GM23248 (cell line): ENCODE measurements at places on chromosomes 1 and 21. TPM values are rescaled to one million over a fixed set of nuclear protein-coding genes. Genes with fewer than 3 reads are reported as not detected.

DNA sequence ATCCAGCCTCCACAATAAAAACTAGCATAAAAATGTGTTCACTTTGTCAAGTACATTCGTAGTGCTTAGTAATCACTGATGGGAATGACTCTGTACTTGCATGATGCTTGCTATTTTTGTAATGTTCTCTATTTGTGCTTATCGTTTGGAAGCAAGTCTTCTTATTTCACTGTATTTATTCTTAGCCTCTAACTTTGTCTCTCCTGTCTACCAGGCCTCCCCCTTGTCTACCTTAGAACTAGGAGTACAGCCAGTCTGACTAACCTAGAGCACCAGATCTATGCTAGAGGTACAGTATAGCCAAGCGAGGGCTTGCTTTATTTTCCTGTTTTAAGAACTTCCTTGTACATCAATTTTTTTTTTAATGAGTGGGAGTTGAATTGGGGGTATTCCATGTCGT is 108.2 kb downstream of the VPS13D start:
- no peak for DNase-seq
- no peak overlapping the region for H3K4me3 ChIP-seq
- H3K36me3 ChIP-seq, result peaks cover 23% of the 10 kb centered on the region; the same call in 1 of the 2 replicates
- no peak overlapping the region for H3K27ac ChIP-seq
- H3K4me1 ChIP-seq, result no peaks in the 10 kb centered on the region

NEK2 gene
- polyA plus RNA-seq, result 10.6 TPM in 2 replicates

GRCh38 chr1:204265665-204266064 is 51.9 kb upstream of the GOLT1A start:
- no peaks in the 10 kb centered on the region for H3K36me3 ChIP-seq
- peaks cover 16% of the 10 kb centered on the region for H3K4me1 ChIP-seq
- H3K27me3 ChIP-seq, result no peaks in the 10 kb centered on the region
- no peak overlapping the region for H3K4me3 ChIP-seq

PALMD gene
- polyA plus RNA-seq, result 0.09 and 0.10 TPM in 2 replicates

SYT11 gene
- 16.2 and 18.3 TPM in 2 replicates for polyA plus RNA-seq

DNA sequence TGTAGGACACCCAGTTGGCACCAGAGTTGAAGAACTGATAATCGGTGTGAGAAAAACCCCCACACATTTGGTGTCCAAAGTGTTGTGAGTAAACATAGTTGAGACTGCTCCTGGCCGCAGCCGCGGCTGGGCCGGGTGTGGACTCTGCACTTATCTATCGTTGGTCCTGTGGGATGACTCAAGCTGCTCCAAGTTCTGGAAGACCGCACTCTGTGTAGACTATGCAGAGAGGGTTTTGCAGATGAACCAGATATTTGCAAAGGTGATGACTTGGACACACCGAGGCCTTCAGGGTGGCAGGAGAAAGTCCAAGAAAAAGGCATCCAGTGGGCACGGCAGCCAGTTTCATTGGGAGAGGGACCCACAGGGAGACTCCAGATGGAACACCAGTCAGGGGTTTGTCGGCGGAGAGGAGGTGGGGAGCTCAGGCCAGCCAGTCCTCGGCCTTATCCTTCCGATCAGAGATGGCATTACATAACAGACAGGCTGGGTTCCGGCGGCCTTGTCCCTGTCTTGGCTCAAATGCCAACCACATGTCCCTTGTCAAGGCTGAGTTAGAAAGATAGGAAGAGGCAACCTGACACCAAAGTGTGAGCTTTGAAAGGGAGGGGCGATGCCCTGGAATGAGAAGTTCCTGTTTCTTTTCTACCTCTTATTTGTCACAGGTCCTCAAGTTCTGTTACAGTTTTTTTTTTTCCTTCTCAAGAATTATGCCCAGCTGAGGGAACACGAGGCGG is 21.1 kb downstream of the C2CD2 start:
- no peaks in the 10 kb centered on the region for H3K27me3 ChIP-seq
- peaks cover 15% of the 10 kb centered on the region for H3K4me1 ChIP-seq
- peak overlapping the region; percentile 66 for H3K4me3 ChIP-seq
- peak overlapping the region; percentile 83 for H3K27ac ChIP-seq

DNA sequence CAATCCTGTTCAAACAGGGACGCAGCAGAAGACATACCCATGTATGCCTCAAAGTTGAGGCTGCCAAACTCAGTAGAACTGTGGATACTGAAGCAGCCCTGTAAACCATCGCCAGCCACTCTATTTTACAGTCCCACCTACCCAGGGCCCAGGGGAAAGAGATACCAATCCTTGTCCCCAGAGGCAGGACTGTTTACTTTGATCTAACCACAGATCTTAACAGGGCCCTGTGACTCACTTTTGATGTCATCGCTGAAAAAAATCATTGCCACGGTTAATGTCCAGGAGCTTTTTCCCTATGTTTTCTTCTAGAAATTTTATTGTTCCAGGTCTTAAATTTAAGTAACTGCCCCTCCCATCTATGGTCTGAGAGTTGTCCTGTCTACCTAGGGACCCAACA is 538.4 kb upstream of the NCAM2 start:
- H3K4me1 ChIP-seq, result no peaks in the 10 kb centered on the region
- H3K4me3 ChIP-seq, result no peak overlapping the region
- no peak overlapping the region for H3K27ac ChIP-seq
- DNase-seq, result no peak
- no peaks in the 10 kb centered on the region for H3K27me3 ChIP-seq
- no peaks in the 10 kb centered on the region for H3K36me3 ChIP-seq

AKR1A1 gene
- 106 and 108 TPM in 2 replicates for polyA plus RNA-seq

- DNase-seq, result no peak
- H3K4me3 ChIP-seq, result no peak overlapping the region
- no peak overlapping the region for H3K27ac ChIP-seq
- H3K36me3 ChIP-seq, result no peaks in the 10 kb centered on the region
- no peaks in the 10 kb centered on the region for H3K27me3 ChIP-seq
- H3K4me1 ChIP-seq, result no peaks in the 10 kb centered on the region
These were observed 2.4 kb upstream of the C1orf159 start for GRCh38 chr1:1118011-1118875.
